ENCODE measurements at places on chromosomes 16 and 17.
A peak's percentile ranks its signal among the peaks of the same experiment; 100 is the strongest.

DNA sequence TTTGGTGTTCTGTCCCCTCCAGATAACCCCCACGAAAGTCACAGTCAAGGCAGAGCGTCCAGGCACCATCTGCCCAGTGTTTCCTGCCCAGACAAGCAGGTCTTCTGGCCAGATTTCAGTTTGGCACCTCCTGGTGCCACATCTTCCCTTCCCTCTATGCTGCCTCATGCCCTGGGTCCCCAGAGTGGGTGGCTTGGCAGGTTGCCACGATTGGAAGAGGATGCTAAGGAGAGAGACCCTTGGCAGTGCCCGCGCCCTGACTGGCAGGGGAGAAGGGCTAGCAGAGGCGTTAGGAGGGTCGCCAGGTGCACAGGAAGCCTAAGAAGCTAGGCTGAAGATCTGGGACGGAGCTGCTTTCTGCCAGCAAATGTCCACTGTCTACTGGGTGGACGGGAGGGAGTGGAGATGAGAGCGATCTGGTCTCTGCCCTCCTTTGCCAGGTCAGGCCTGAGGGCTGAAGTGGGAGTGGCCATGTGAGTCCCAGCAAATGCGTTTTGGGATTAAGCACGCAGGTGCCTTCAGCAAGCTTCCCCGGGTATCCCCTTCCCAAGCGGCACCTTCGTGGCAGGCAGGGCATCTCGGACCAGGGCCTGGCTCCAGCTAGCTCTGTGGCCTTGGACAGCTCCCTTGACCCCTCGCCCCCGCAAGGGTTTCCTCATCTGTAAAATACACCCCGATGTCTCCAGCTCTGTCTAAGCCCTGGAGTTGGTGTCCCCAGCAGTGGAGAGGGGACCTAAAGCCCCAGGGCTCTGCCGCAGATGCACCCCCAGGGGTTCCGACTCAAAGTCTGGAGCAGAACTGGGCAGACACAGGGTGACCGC lies 13.4 kb upstream of the CD300A start:
- no peak for DNase-seq

GRCh38 chr16:47018223-47018891 lies 44.9 kb upstream of the DNAJA2 start:
- DNase-seq, result peak; percentile 16

- no peak for DNase-seq
Measured at GRCh38 chr16:46774743-46775177, 26.6 kb upstream of the MYLK3 start.

GRCh38 chr17:8222380-8222629 lies 11.9 kb upstream of the AURKB start:
- no peak for DNase-seq

GRCh38 chr17:47800686-47801085 lies 20.9 kb downstream of the OSBPL7 start:
- DNase-seq, result no peak

GRCh38 chr17:33948309-33948708 lies 306.8 kb upstream of the CCL2 start:
- no peak for DNase-seq

DNA sequence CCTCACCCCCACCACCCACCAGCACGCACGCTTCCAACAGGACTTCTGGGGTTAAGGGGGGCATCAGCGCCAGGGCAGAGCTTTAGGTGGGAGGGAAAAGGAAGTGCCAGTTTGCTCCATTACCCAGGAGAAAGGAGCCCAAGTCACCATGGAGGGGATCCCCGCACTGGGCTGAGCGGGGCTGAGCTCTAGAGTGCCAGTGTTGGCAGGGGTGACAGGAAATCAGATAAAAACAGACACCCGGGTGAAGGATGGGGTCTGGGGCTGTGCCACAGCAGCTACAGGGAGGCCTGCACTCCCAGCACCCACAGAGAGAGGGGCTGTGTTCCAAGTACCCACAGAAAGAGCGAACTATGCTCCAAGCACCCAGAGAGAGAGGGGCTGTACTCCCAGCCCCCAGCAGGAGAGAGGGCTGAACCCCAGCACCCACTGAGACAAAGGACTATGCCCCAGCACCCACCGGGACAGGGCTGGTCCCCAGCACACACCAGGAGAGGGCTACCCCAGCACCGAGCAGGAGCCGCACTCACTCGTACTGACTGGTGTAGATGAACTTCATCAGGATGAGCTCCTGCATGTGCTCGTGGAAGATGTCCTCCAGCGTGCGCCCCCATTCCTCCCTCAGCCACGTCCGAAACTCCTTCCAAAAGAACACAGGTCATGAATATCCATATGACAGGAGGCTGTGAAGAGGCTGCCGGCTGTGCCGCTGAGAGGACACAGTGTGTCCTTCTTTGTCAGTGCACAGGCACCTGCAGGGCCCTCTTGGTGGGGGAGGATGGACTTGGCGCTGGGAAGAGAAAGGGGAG lies 18.6 kb upstream of the C16orf95 start:
- no peak for DNase-seq

DNA sequence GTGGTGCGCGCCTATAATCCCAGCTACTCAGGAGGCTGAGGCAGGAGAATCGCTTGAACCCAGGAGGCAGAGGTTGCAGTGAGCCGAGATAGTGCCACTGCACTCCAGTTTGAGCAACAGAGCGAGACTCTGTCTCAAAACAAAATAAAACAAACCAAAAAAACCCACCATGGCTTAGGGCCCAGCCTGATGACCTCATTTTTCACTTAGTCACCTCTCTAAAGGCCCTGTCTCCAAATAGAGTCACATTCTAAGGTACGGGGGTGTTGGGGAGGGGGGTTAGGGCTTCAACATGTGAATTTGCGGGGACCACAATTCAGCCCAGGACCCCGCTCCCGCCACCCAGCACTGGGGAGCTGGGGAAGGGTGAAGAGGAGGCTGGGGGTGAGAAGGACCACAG lies 1.4 kb upstream of the STH start:
- DNase-seq, result no peak

GRCh38 chr16:58026139-58026704 lies 668 bp downstream of the MMP15 start:
- DNase-seq, result no peak

GRCh38 chr16:88686439-88687253 lies at the start of gene SNAI3:
Gene SNAI3, minus strand, starts transcription at chr16:88686507. Its CDS starts 101 bp downstream, at chr16:88686406.
- peak; percentile 80 for DNase-seq

DNA sequence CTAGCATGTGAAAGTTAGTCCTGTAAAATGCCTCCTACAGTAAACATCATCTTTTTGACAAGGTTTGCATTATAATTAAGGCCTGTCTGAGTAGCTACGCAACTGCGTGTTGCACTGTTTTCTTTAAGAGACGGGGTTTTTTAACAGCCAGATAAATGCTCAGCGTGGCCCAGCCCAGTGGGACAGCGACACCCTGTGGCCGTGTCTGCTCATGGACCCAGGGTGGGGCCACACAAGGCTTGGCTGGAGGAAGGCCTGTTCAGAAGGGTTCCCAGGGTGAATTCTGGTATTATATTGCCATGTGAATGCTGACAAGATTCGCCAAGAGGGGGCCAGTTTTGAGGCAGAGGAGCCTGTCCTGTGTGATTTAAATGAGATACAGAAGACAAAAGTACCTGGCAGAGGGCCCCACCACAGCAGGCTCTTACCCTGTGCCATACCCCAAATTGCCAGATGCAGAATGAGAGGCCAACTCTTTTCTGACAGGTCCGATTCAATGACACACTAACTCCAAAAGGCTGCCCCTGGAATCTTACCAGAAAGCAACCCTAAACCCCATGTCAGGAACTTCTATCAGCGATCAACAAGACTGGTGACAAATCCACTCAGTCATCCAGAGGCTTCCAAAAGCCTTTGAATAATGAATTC lies 65.9 kb upstream of the IRX6 start:
- peak; percentile 12 for DNase-seq

- DNase-seq, result no peak
Measured at GRCh38 chr17:80445726-80446110, 30.7 kb downstream of the NPTX1 start.

DNA sequence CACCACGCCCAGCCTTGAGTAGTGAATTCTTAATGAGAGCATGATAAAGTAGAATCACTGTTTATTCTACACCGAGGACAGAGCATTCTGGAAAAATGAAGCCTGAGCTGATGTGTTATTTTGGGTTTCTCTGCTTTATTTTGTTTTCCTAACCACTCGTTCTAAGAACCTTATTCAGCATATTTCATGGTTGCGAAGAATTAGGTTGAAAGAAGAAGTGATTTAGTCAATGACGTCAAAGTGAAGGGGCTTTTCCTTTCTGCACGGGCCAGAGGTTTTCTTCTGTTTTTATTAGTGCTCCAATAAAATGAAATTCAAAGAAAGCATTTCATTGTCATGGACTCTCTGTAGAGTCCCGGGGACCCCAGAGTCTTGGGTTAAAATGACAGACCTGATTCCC lies 178.5 kb downstream of the MAF start:
- no peak for DNase-seq

DNA sequence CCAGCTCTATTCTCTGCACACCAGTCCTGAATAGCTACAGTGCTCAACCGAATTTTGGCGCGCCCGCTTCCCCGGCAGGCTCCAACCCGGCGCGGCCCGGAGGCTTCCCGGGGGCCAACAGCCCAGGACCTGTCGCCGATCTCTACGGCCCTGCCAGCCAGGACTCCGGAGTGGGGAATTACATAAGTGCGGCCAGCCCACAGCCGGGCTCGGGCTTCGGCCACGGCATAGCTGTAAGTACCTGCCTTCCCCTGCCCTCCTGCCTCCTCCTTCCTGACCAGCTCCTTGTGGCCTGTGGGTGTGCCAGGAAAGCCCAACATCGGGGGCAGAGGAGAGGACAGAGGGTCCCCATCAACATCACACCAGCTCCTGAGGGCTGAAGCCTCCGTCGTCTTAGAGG lies 70.2 kb downstream of the CCDC182 start:
- no peak for DNase-seq

- DNase-seq, result no peak
Measured at GRCh38 chr16:87108941-87109340, 208.3 kb downstream of the C16orf95 start.

DNA sequence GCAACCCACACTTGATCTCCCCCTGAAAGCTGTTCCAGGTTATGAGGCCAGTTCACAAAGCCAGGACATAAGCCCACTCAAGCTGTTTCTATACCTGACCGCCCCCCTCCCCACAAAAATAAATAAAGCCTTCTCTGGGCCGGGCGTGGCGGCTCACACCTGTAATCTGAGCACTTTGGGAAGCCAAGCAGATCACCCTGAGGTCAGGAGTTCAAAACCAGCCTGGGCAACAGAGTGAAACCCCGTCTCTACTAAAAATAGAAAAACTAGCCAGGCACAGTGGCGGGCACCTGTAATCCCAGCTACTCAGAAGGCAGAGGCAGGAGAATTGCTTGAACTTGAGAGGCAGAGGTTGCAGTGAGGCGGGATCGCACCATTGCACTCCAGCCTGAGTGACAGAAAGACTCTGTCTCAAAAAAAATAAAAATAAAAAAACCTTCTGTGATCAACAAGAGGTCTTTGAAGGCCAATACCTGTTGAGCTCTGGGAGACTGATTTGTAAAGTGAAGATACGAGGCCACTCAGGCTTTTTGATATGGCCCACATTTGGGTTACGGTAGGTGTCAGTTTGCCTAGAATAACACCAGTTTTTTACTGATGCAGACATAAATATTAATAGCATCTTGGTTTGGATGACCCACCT lies 2.2 kb downstream of the KDM8 start:
- no peak for DNase-seq

DNA sequence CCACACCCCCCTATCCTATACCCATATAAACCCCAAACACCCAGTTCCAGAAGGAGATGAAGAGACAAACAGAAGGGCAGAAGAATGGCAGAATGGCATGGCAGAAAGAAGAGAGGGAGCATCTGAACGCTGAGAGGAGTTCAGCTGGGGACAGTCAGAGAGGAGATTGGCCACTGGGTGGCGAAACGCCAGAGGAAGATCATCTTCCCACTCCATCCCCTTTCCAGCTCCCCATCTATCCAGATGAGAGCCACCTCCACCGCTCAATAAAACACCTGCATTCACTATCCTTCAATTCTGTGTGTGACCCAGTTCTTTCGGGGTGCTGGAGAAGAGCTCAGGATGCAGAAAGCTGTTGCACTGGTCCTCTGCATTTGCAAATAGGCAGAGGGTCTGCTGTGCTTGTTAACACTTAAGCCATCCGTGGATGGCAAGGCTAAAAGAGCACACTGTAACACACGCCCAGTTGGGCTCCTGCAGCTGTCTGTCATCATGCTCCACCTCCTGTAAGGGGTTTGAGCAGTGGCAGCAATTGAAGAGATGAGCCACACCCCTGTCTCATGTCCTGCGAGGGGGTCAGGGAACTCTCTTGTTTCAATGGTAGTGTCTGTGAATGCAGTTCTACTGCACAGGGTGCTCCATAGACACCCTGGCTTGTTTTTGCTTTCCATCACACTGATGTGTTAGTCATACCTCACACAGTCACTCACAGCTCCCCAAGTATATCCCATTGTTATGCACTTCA lies 1034.8 kb upstream of the RBFOX1 start:
- no peak for DNase-seq

- DNase-seq, result no peak
Measured at GRCh38 chr17:60606036-60606435, 6.0 kb downstream of the PPM1D start.

DNA sequence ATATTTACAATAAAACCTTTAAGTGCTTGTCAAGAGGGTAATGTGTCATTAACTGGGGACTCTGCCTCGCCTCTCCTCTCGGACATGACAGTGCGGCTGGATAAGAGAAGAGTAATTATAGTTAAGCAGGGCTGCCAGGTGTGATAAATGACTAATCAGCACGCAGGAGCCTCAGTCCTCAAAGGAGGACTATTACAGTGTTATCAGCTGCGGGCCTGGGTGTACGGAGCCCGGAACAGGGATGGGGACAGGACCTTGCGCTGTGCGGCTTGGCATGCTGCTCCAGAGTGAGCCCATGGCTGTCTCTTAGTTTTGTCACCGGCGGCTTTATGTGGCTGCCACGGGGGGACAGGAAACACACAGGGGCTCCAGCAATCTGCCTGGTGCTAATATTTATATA lies 607.2 kb downstream of the MAF start:
- DNase-seq, result no peak

DNA sequence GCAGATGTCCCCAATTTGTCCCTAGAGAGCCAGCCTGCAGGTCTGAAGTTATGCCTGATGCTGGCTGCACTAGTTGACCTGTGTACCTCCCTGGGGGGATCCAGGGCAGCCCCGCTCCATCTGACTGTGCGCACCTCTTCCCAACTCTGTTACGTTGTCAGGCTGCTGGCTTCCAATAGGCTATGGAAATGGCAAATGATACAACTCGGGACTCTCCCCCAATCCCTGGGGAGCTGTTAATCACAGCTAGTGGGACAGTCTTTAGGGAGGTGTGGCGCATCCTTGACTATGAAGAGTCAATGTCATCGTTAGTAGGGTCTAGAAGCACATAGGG lies 30.1 kb downstream of the GPRC5B start:
- no peak for DNase-seq

Measured in activated CD4-positive, alpha-beta T cell treated with anti-CD3 and anti-CD28 coated beads for 24 hours (primary cell).